ENCODE measurements at places on chromosomes 12 and 14.

DNA sequence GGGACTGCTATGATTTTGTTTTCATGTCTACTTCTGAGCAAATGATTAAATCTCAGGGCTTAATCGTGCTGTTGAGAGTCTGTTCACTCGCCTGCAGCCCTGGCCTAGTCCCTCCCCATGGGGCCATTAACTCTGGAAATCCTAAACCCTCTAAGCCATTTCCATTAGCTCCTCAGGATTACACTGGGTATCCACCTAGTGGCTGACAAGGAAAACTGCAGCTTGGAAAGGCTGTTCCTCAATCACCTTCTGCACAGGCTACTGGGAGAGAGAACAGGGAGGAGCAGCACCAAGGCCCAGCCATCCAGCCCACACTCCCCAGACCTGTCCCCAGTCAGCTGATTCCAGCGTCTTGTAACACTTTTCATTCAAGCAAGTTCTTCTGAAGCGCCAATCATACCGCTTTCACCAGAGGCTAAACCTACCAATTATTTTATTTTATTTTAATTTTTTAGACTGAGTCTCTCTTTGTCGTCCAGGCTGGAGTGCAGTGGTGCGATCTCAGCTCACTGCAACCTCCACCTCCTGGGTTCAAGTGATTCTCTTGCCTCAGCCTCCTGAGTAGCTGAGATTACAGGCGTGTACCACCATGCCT, 48.7 kb downstream of the NEUROD4 start:
- DNase-seq, result peak; percentile 72

GRCh38 chr14:33551963-33552362, 398.9 kb downstream of the EGLN3 start:
- no peak for DNase-seq

- DNase-seq, result no peak
Observed at GRCh38 chr12:77919450-77919849, 88.8 kb downstream of the NAV3 start.

- DNase-seq, result no peak
Observed at GRCh38 chr14:104891664-104892530, 26.8 kb downstream of the CEP170B start.

GRCh38 chr14:93536945-93537344, 106.2 kb downstream of the UNC79 start:
- DNase-seq, result peak; percentile 45

GRCh38 chr12:43978556-43978955, 142.7 kb downstream of the TMEM117 start:
- no peak for DNase-seq

- DNase-seq, result no peak
Observed at GRCh38 chr14:90191154-90191553, 65.2 kb upstream of the PSMC1 start.

- DNase-seq, result peak; percentile 51
Observed at GRCh38 chr12:117212563-117213190, 22.4 kb upstream of the FBXO21 start.

- no peak for DNase-seq
Observed at GRCh38 chr12:57518176-57518919, 2.0 kb downstream of the DDIT3 start.

GRCh38 chr14:44736326-44736725, 225.4 kb downstream of the KLHL28 start:
- no peak for DNase-seq

DNA sequence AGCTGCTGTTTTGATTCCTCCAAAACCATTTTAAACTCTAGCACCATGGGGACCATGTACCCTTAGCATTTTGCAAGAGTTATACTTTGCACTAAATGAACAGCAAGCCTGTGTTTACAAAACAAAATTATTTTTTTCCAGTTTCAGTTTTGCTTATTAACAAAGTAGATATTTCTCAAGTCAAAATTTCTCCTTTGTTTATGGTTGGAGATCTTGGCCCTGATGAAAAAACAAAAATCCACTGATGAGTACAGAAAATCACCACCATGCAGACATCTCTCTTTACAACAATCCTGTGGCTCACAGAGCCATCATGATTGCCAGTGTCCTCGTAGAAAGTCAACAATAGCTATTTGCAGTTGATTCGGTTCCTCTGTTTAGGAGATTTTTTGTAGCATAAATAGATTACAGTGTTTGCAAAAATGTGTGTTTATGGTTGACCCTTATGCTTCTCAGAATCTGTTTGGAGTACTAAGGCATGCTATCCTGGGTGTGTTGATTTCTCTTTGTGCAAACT, 201.1 kb upstream of the NUDT4 start:
- DNase-seq, result peak; percentile 49

DNA sequence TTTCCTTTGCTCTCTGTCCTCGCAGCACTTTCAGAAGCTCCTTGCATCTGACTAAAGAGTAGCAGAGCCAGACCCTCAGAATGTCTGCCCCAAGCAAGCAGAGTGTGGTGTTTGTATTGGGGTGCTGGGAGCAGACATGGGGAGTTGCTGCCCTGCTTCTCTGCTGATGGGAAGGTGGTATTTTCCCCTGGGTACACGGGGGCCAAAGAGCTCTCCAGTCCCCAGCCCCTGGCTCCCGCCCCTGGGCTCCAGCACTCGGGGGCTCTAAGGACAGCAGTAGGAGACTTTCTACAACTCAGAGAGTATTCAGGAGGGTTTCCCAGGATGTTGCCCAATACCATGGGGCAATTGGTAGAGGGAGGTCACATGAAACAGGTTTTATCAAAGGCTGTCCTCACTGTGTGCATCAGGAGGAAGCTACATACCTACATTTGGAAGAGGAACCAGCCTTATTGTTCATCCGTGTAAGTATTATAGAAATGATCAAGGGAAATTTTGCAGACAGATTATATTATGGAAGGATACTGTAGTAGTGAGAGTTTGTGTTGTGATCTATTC, 50.3 kb downstream of the DAD1 start:
- peak; percentile 21 for DNase-seq

DNA sequence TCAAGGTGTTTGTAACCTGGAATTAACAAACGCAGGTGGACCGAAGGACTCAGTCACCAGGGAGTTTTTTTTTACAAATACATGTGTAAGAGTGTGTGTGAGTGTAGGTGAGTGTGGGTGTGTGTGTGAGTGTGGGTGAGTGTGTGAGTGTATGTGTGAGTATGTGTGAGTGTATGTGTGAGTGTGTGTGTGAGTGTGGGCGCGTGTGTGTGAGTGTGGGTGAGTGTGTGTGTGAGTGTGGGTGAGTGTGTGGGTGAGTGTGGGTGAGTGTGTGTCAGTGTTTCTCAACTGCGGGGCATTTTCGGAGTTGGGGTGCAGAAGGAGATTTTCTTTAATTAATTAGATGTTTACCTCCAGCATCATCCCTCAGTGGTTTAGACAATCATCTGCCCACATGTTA, 1178.8 kb downstream of the VRK1 start:
- no peak for DNase-seq

GRCh38 chr12:57230381-57231155, 1.1 kb downstream of the SHMT2 start:
- DNase-seq, result no peak

DNA sequence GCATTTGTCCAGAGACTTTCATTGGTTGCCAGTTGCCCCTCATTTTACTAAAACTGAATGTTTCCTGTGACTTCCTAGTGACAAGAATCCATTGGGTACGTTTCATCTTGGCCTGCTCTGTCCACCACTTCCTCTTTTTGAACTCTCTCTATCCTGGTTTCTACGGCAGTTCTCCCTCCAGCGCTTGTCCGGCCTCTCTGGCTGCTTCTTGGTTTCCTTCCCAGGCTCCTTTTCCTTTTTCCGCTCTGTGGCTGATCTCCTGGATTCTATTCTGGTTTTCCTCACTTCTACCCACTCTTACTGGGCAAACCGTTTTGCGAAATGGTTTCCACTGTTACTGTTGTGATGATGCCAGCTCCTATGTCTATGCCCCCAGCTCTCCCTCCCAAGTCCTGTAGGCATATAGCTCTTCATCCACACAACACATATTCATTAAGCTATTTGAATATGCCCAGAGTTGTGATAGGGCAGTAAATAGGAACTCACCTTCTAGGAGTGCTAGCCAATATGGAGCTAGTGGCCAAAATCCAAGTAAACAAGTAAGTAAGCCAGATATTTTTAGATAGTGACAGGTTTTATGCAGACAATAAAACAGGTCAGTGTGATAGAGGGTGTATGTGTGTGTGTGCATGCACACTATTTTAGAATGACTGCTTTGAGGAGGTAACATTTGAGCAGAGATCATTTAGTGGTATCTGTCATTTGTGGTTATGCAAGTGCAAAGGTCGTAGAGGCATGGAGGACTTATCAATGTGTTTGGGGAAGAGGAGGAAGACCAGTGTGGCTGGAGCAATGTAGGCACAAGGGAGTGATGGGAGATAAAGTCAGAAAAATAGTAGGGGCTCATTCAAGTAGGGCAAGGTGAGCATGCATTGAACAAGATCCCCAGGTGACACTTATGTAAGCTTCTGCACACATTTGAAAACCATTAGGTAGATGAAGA, 27.9 kb upstream of the CTDSP2 start:
- peak; percentile 48 for DNase-seq

- peak; percentile 95 for DNase-seq
Observed at GRCh38 chr14:50045039-50045711, 71.2 kb downstream of the VCPKMT start.

DNA sequence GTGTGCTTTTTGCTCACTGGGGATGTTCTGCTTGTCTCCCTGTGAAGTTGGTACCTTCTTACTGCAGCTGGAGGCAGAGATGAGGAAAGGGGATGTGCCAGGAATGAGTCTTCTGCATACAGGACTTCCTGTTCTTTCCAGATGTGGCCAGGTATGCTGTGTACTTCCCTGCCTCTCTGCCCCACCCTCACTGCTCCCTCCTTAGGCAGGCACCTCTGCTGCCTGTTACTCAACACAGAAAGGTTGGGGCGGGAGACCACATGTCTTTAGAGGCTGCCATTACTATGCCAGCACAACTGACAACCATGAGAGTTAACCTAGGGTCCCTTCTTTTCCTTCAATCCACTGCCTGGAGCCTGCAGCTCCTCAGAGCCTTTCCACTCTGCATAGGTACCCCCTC, 2.0 kb upstream of the OAS3 start:
- no peak for DNase-seq

GRCh38 chr14:93081876-93082570, 33.7 kb downstream of the ITPK1 start:
- DNase-seq, result no peak

DNA sequence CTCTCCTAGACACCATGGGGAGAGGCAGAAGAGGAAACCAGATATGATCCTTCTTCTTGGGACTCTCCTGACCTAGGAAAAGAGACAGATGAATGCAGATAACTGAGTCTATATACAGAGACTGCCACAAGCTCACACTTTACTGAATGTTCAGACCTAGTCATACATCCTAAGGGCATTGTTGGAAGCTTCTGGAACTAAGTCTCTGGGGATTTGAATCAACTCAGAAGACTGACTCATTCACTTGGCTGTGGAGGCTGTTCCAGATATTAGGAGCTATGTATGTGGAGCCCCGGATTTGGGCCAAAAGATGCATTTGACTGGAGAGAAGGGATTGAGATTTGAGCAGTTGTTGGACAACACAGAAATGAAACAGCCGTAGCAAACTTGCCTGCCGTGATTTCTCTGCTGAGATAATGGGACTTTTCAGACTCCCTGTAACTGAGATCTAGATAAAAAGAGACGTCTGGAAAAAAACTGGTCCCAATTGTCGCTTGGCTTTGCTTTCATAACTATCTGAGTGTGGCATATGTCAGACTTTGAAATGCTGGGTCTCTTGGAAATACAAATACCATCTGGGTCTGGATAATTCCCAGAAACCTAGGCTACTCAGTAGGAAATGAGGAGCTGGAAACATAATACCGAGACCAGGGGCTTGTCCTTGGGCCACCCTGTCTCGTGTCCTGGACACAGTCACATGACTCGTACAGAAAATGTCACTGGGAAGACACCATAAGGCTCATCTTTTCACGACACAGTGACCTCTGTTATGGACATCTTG, 396.8 kb downstream of the NUAK1 start:
- DNase-seq, result no peak

GRCh38 chr12:12701457-12701856, 5.5 kb upstream of the GPR19 start:
- no peak for DNase-seq

- peak; percentile 21 for DNase-seq
Observed at GRCh38 chr12:89461190-89461589, 63.4 kb downstream of the GALNT4 start.

GRCh38 chr14:23285530-23286019, 357 bp downstream of the HOMEZ start:
- no peak for DNase-seq

DNA sequence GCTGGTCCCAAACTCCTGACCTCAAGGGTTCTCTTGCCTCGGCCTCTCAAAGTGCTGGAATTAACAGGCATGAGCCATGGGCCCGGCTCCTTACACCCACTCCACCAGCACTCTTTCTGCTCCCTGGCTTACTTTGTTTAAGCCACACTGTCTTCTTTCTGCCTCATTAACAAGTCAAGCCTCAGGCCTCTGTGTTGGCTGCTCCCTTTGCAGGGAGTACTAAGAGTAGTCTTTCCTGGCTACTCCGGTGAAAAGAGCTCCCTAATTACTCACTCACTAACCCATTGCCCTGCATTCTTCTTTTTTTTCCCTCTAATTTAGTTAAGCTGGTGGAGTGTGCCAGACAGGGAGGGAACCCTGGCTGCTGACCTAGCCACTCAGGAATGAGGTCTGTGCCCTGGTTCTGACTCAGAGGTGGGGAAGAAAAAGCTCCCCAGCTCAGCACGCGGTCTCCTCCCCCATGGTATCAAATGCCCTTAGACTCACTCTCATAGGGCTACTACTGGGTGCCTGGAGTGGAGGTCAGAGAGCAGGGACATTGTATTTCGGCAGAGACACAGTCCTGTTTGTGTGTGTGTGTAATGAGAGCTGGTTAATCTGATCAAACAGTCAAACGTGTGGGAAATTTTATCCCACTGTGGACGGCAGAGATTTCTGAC, 19.8 kb downstream of the GALNT6 start:
- no peak for DNase-seq

DNA sequence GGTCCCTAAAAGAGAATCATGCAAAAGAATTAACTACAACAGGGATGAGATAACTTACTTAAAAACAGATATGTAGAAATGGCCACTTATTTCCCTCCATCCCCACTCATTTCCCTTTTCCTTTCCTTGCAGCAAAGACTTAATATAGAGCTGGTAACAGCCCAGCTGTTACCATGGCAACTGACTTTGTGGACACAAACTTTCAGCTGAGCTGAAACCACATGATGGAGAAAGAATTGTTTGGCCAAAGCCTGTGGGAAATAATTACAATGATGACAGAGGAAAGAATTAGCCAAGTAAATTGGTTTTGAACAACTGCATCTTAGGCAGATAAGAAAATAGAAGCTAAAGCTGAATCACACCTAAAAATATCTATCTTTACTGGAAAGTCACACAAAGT, 364.9 kb downstream of the GALC start:
- peak; percentile 1 for DNase-seq

- DNase-seq, result no peak
Observed at GRCh38 chr14:33642691-33643244, 308.1 kb downstream of the EGLN3 start.

GRCh38 chr14:101236496-101237251, 324.6 kb upstream of the DIO3 start:
- DNase-seq, result no peak

GRCh38 chr12:74490390-74491064, 47.1 kb upstream of the ATXN7L3B start:
- DNase-seq, result no peak

Data from inflammatory macrophage treated with lipopolysaccharide for 4 hours (primary cell).